ENCODE measurements at places on chromosomes 7 and 10.

- no peak for DNase-seq
These were observed 29.0 kb downstream of the GCC1 start for GRCh38 chr7:127556404-127556803.

GRCh38 chr7:107579554-107579884, 527 bp upstream of the BCAP29 start:
- no peak for DNase-seq

- DNase-seq, result no peak
These were observed 9.9 kb downstream of the FAM204A start for GRCh38 chr10:118332236-118332635.

- peak; percentile 81 for DNase-seq
These were observed 33.7 kb downstream of the ZNF777 start for GRCh38 chr7:149427096-149427680.

GRCh38 chr10:118439824-118440223, 97.7 kb upstream of the FAM204A start:
- no peak for DNase-seq

DNA sequence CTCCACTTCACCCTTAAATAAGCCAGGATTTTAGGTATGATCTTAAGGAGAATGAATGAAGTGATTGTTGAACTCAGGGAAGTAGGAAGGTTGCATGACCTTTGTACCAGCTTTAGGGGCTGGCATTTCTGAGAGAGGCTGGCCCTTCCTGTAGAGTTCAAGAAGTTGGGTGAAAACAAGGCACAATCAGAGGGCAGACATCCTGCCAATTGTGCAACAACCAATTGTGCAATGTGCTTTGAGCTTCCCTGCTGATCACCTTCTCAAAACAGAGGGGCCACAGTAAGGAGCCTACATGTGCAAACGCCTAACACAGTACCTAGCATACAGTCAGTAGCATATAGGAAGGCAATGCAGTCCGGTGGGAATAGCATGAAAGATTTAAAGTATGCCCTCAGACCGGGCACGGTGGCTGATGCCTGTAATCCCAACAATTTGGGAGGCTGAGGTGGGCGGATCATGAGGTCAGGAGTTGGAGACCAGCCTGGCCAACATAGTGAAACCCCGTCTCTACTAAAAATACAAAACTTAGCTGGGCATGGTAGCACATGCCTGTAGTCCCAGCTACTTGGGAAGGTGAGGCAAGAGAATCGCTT, 5.4 kb downstream of the CPVL start:
- DNase-seq, result no peak

Data from D341Med (cell line).